T-helper 1 cell (primary cell): ENCODE measurements at places on chromosomes 3 and 15.
A peak's percentile ranks its signal among the peaks of the same experiment; 100 is the strongest.

GRCh38 chr15:84715441-84716035 is 401 bp downstream of the SEC11A start:
- peak; percentile 43 for DNase-seq

DNA sequence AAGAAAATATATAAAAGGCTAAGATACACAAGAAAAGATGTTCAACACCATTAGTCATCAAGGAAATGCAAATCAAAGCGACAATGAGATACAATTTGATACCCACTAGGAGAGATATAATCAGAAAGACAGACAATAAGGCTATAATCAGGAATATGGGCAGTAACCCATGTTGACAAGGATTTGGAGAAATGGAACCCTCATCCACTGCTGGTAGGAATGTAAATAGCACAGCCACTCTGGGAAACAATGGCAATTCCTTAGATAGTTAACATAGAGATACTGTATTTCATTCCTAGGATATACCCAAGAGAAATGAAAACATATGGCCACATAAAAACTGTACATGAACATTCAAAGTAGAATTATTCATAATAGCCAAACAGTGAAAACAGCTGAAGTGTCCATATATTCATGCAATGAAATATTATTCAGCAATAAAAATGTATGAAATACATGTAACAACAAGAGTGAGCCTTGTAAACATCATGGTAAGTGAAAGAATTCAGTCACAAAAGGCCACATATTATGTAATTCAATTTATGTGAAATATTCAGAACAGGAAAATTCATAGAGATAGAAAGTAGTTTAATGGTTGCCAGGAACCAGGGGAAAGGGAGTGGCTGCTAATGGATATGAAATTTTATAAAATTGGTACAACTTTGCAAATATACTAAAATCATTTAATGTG is 18.2 kb upstream of the COL8A1 start:
- DNase-seq: no peak

DNA sequence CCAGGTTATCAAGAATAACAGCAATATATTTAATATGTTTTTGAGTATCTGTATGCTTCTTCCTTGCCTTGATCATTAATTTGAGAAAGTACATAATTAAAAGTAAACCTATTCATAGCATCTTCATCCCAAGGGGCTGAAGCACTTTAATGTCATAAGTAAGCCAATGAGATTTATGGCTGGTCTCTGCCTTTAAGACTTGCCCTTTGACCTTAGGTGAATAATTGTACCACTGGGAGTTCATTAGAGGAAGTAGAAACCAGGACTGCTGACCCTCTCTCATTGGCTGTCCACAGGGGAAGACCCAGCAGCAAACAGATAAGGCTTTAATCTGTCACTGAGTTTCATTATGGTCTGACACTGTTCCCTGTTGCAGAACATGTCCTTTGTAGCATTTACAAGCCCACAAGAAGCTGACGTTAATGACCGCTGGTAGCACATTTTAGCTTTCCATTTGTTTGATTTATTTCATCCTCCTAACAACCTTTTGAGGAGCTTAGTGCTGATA is 16.3 kb upstream of the ERC2 start:
- DNase-seq: no peak

- DNase-seq: no peak
Measured at GRCh38 chr3:196553551-196553950, 14.8 kb downstream of the WDR53 start.

DNA sequence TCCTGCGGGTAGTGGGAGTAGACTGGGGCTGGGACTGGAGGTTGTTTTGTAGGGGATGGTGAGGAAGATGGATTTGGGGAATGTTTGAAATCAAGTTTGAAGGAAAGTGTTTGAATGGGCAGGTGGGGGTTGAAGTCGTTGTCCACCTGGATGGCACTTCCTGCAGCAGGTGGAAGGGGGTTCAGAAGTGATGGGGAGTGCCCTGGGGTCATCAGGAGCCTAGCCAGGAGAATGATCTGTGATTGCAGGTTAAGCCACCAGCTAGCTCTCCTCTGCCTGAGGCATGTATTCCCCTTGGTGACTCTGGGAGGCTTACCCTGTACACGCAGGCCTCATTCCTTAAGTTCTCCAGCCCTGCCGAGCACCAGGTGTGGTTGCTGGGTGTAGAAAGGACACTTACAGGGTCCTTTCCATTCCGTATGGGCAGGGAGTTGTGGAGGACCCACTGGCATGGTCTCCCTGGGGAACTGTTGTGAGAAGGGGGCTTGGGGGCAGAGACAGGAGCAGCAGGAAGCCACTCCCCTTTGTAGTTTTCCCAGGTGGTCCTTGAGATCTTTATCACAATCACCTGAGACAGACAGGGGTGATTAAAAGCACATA is 19.9 kb upstream of the EXOG start:
- DNase-seq: no peak

DNA sequence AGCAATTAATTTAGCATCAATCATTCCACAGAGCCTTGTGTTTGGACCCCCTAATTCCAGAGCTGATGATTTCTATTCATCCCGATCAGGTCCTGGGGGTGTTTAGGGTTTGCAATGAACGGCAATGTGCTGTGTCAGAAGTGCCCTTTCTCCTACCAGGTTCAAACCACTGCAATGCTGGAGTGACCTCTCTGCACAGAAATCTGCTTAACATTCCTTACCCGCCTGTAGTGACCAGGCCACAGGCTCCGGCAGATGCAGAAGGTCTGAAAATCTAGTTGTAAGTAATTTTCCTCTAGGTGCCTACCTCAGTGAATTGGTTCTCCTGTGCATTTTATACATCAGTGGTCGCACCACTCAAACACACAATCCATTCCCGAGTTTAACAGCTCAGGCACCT is 725.3 kb upstream of the CFAP20DC start:
- no peak for DNase-seq

DNA sequence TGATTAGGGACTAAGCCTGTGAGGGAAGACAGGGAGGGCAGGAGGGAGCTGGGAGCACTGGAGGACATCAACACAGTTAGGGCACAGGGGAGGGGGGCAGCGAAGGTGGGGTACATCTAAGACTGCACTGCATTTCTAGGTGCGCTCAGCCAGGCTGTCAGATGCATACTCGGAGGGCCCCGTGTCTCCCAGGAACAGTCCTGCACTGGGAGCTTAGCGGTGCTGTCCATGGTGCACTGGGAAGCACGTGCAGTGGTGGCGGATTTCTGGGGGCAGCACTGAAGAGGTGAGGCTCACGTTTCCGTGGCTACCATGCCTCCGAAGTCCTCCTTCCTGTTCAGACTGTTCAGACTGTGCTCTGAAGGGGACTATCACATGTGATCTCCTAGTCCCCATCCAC is 54.4 kb downstream of the ROPN1B start:
- DNase-seq: no peak

DNA sequence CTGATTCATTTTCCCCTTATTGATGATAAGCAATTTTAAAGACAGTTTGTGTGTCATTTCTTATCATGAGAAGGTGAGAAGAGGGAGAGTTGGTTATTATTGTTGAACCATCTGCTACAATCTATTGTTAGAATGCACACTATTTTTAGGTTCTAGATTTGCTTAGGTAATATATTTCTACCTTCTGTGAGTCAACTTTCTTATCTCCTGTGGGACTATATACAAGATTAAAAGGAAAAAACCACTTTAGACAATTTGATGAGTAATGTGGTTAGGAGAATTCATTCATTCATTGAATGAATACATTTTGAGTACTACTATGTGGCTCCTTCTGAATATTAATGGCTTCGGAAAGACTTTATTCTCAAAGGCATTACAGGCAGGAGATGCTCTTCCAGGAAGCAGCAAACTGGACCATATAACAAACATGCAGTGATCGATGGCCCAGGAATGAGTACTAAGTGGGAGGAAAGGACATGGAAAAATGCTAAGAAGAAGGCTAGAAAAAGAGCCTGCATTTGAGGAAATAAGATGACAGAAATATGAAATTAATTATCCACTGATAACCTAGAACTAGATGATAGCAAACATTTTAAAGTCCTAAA is 22.4 kb downstream of the SPTSSB start:
- DNase-seq: no peak

DNA sequence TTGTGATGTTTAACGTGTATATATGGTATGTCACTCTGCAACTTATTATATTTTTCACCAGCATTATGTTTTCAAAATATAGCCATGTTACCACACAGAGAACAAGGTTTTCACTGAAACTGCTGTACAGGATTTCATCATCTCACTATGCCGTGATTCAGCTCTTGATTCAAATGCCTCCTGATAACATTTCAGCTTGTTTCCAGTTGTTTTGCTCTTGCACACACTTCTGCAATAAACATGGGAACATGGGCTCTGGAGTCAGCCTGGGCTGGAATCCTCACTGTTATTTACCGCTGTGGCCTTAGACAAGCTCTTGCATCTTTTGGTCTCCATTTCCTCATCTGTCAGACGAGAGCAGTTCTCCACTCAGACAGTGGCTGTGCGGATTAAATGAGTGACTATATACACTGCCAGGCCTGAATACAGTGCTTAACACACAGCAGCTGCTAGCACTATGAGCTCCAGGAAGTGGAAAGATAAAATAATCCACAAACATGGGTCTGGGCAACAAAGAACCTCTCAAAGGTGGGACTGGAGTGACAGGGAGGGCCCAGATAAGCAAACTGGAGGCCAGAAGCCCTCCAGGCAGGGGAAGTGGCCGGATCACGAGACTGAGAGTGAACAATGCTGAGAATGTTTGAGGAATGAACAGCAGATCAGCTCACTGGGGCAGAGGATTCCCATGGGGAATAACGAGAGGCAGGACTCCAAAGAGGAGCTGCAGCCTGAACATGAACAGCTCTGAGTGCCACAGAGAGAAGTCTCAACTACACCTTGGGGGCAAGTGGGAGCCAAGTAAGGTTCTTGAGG is 17.7 kb downstream of the NTRK3 start:
- DNase-seq: no peak

- no peak for DNase-seq
Measured at GRCh38 chr3:128784843-128785242, 58.9 kb downstream of the RAB7A start.

- no peak for DNase-seq
Measured at GRCh38 chr3:19293295-19293694, 145.0 kb downstream of the KCNH8 start.

DNA sequence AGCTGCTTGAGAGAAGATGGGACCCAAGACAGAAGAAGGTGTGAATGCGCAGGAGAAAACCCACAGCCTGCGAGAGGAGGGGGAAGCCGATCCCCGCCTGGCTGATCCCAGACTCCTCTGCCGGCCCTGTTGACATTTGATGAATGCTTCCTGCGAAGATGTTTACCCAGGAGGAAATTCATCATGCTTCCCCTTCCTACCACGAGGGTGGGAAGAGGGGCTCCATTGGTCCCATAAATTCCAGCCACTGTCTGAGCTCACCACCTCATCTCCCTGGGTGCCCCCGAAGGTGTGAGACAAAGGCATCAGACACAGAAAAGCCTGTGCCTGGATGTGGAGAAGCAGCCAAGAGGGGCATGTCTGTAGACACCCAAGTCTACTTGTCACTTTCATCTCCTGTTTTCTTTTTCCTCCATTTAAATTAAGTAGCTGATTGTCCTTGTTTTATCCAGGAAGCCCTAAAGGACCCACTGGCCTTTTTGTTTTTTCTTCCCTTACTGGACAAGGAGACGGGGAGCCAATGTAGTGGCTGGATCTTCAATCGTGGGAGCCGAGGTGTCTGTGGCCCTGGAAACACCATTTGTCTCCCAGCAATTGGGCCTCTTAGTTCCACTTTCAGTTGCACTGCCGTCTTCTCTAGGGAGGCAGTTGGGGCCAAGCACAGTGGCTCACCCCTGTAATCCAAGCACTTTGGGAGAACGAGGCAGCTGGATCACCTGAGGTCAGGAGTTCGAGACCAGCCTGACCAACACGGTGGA is 95.3 kb upstream of the HES1 start:
- no peak for DNase-seq

GRCh38 chr3:105118905-105119304 is 247.8 kb upstream of the ALCAM start:
- DNase-seq: no peak

GRCh38 chr3:11434563-11435096 is 162.4 kb downstream of the ATG7 start:
- DNase-seq: no peak

DNA sequence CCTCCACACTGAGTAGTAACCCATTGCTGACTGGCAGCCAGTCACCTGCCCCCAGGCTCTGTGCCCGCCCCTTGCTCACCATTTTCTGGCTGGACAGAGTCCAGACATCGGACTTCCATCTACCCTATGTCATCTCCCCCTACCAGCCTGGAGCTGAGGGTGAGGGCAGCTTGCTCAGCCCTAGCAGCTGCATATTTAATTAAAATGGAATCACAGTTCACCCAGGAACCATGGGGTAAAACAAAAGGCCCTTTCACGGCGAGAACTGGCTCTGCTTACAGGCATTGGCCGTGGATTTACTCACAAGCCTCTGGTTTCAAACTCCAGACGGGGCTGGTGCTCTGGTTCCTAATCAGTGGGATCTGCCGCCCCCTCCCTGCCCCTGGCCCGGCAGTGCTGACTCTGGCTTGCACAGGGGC is 94.9 kb upstream of the ATP2B2 start:
- DNase-seq: no peak

DNA sequence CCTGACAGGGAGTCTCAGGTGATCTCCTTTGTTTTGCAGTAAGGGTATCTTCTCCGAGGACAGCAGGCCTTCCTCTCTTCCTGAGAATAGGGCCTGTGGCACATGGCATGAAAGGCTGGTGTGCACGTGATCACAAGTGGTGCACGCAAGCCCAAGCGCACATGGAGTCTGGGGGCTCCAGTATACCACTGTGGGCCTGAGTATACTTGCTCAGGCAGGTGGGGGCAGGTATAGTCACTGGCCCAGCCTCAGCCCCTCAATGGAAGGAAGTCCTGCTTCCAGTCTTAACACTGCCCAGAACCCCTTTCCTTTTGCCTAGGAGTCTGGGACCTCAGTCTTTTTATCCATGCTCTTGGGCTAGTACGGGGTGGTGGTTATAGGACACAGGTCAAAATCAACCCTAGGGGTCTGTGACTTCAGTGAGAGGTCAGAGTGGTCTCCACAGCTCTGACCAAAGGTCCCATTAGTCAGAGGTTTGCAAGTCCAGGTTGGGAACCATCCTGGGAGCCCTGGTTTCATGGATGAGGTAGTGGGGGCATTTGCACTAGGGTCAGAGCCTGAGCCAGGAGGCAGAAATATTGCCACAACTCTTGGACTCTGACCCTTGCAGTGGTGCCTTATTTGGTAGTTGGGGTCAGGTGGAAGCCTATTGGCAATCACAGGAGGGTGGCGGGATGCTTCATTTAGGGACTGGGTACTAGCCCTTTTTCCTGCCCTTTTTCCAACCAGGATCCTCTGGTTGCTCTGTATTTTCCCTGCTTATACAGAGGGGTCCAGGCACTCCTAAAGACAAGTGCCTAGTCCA is 823 bp upstream of the CCDC71 start:
- DNase-seq: no peak

DNA sequence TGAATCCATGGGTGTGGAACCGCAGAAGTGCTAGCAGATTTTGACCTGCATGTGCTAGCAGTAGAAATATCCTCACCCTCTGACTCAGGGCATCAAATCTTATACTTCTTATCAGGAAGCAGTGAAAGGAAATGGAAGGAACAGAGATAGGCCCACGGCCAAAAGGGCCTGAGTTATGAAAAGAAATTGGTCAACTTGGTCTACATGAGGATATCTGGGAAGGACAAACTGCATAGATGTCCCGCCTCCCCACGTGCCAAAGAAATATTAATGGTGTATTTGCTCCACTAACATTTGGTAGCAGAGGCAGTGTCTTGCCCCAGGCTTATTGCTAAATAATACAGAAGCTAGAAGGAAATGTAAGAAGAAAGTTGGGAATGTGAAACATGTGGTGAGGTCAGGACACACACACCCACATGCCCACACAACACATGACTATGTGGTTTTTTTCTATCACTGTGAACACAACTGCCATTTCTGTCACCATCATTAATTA is 93.6 kb upstream of the COL8A1 start:
- no peak for DNase-seq
